ENCODE measurements at places on chromosomes 6 and 20.

DNA sequence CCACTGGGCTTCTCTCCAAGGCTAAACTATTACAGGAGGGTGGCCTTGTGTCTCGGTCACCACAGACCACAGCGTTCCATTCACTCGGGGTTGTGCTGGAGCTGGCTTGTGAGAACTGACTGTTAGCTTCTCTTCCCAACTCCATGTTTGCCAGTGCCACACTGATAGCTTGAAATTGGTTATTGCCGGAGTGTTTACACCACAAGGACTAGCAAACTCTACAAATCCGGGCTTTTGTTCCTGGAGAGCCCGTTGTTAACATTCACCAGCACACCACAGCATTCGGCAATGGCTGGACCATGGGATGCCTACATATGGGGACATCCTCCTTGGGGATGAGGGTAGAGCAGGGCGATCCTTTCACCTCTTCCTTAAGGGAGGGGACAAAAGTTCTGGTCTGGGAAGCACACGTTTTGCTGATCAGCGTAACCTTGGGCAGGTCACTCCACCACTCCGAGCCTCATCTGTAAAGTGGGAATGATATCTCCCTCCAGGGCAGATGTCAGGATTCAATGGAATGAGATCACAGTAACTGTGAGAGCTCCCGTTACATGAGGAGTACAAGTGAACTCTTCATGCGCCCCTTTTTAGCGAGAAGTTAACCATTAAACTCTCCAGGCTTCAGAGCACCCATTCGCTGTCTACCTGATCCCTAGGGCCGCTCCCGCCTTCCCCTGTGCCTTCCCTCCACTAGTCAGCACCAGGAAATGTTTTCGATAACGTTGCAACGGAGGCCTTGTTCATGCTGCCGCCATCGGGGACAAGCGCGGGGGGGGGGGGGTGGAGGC lies 41.7 kb upstream of the TTPAL start:
- no peak for DNase-seq

GRCh38 chr20:25299806-25300205 lies 51.9 kb downstream of the PYGB start:
- DNase-seq, result no peak

- no peak for DNase-seq
Observed at GRCh38 chr6:157954150-157955117, 27.2 kb upstream of the SYNJ2 start.

DNA sequence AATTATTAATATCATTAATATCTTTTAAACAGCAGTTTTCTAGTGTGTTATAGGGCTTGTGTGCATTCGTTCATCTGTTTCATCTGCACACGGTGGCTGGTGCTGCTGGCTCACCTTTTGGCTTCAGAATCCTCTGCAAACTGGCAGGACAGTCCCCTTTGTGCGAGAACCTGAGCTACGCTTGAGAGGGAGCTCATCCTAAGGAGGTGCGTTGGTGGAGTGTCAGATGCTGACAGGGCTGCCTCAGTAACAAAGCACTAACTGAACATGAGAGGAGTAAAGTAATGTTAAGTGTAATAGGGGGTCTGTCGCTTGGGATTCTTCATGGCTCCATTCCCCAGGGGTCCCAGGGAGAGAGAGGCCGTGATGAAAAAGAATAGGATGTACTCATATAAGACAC lies 22.4 kb downstream of the ELOVL2 start:
- DNase-seq, result no peak

DNA sequence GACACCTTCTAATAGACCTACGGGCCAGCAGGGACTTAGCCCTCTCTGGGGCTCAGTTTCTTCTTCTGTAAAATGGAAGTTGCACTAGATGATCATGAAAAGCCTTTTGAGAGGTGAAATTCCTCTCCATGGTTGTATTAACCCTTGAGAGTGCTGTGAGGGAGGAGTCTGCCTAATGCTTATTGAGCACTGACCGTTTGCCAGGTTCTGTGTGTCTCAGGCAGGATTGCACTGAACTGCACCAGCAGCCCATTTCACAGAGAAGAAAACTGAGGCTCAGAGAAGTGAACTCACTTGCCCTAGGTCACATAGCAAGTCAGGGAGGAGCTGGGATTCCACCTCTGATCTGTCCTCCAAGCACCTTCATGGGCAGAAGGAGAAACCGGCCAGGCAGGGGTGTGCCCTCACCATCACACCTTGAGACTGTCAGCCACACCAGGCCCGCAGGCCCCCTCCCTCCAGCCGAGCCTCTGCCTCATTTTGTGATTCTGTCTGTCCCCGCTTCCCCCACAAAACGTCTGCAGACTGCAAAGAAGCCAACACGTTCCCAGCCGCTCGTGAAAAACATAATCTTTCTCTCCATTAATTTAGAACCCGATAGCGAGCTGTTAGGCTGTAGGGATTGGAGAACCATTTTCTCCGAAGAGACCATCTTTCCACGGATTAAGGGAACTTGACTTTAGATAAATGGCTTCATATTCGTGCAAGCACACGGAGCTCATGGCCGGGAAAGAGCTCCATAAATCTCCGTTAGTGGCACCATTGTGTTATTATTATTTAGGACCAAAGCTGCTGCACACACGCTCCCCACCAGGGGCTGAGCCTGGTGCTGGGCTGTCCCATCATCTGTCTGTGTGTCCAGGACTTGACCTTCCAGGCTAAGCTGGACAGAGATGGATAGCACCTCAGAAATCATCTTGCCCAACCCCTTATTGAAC lies 46.0 kb downstream of the KIAA1755 start:
- DNase-seq, result no peak

GRCh38 chr6:62740596-62740995 lies 454.6 kb upstream of the KHDRBS2 start:
- no peak for DNase-seq

DNA sequence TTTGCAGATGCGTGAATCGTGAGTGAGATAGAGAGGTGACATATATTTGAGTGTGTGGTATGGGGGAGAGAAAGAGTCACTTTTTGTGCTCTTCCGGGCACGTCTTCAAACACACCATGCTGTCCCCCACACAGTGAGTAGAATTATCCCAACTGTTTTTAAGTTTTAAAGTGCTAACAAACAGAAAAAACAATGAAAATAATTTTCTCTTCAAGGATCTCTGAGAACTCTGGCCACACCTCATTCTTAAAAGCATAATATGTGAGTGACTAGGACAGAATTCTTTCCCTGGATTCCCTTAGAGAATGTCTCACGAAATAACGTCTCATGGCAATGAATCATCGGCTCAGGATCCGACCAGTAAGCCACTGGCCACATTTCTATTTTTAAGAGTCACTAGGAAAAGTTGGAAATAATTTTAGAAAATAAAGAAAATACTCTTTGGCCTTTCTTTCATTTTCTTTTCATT lies 235.7 kb upstream of the ZNF217 start:
- DNase-seq, result no peak

- DNase-seq, result no peak
Observed at GRCh38 chr6:37665304-37665703, 32.4 kb downstream of the MDGA1 start.

DNA sequence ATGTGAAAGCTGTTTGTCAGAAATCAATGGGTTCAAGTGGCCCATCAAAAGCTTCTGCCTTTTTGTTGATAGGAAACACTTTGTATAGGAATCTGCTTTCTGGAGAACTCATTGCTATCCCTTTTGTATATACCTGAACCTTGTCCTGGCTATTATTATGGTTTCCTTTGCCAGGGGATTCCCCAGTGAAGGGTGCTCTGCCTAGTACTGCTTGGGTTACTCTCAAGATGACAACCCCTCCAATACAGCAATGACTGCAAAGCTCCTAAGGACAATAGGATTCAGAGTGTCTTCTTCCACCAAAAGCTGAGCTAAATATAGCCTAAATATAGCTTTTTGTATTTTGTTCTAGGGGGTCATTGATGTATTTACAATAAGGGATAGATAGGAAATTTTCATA lies 54.0 kb upstream of the PTPRK start:
- DNase-seq, result no peak
